ENCODE measurements at places on chromosomes 7 and 10.

- DNase-seq = no peak
Measured at GRCh38 chr10:108412323-108412722, 1247.8 kb upstream of the SORCS1 start.

DNA sequence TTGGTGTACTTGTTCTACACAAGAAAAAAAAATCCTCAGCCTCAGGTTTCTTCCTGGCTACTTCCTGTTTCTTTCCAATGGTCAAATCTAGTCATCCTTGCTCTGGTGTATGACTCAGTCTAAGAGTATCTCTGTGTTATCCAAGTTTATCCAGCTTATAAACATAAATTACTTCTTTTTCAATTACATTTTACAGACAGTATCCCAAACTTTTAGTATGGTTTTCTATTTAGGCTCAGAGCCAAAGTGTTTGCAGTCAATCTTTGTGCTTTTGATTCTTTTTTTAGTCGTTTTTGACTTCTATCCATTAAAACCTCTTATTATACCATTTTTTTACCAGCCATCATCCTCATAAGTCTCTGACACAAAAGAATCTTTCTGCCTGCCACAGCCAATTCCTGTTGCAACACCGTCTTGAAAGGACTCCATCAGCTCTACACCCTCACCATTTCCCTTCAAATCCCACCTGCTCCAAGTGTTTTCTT lies 294.6 kb downstream of the PTEN start:
- DNase-seq = no peak

- no peak for DNase-seq
Measured at GRCh38 chr7:42932811-42933591, 825 bp downstream of the MRPL32 start.

DNA sequence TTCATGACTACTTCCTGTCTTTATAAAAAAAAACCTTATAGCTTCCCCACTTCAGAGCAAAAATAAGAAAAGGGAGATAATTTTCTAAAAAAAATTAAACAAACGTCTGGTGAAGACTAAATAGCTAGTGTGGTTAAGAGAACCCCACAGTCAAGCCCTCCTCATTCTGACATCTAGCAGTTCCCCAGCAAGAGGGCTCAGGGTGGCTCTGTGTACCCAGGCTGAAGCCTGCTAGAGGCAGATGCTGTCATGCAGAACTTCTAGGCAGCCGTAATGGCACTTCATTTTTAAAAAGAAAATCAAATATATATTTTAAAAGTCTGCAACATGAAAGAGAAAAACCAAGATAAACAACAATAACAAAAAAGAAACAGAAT lies 223.1 kb upstream of the KLF14 start:
- DNase-seq = no peak

DNA sequence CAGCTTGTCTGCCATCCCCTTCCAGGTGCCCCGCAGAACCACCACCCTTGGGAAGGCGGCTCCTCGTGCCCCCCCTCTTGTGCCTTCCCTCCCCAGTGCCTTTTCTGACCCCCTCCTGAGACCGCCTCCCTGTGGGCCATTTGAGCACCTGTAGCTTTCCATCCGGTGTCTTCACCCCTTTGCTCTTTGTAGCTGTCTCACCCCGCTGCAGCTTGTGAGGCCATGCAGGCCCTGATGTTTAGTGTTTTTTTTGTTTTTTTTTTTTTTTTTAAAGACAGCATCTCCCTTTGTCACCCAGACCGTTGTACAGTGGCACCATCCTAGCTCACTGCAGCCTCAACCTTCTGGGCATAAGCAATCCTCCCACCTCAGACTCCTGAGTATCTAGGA lies 52.5 kb downstream of the CUX1 start:
- no peak for DNase-seq

- peak; percentile 37 for DNase-seq
Measured at GRCh38 chr10:60964257-60965235, 20.6 kb upstream of the RHOBTB1 start.

- no peak for DNase-seq
Measured at GRCh38 chr7:112529521-112529920, 48.7 kb downstream of the LSMEM1 start.

DNA sequence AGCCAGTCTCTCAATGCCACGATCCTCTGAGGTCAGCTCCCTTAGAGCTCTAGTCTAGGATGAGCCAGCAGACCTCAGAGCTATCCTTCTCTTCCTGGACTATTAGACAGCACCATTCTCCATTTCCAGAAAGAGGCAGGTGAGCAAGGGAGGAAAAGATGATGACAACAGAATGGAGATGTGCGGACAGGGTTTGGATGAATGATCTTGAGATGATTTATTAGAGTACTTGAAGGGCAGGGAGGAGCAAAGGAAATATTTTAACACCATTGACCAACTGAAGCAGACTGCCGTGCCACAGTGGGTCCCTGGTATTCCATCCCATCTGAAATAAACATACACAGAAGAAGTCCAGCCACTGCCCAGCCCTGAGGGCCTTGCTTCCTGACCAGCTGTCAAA lies 94.3 kb downstream of the CFAP58 start:
- DNase-seq = no peak

- no peak for DNase-seq
Measured at GRCh38 chr7:25481891-25482290, 253.6 kb upstream of the NPVF start.

- DNase-seq = no peak
Measured at GRCh38 chr7:31776616-31777015, 89.6 kb downstream of the PPP1R17 start.

DNA sequence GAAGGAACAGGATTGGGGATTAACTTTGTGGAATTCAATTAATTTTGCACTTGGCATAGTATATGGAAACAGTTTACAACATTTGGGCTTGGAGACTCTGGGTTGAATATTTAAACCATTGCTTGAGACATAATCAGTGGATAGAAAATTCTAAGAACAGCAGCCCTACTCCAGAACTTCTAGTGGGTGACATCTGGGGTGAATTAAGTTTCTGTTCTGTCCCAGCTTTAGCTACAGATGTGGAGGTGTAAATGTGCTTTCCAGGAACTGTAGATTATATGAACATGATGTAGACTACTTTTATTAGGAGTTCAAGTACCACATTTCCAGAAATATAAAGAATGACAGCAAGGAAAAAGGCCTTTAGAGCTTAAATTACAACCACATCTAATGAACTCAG lies 51.9 kb upstream of the SKAP2 start:
- no peak for DNase-seq

- DNase-seq = no peak
Measured at GRCh38 chr10:75071756-75072155, 39.7 kb upstream of the SAMD8 start.

DNA sequence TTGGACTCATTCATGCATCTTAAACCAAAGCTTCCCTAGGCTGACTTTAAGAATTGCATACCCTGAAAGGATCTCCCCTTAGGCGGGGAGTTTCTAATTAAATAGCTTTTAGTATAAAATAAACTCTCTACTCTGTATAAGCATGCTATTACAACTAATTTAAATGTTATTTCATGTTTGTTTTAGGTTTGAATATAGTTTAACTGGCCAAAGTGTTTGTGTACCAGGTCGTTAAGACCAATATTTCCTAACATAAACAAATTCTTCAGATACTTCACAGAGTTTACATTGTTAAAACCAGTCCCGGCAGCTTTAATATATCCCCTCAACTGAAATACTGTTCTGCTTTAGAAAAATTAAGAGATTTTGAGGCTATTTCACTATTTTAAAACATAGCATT lies 2.3 kb downstream of the GLI3 start:
- no peak for DNase-seq

DNA sequence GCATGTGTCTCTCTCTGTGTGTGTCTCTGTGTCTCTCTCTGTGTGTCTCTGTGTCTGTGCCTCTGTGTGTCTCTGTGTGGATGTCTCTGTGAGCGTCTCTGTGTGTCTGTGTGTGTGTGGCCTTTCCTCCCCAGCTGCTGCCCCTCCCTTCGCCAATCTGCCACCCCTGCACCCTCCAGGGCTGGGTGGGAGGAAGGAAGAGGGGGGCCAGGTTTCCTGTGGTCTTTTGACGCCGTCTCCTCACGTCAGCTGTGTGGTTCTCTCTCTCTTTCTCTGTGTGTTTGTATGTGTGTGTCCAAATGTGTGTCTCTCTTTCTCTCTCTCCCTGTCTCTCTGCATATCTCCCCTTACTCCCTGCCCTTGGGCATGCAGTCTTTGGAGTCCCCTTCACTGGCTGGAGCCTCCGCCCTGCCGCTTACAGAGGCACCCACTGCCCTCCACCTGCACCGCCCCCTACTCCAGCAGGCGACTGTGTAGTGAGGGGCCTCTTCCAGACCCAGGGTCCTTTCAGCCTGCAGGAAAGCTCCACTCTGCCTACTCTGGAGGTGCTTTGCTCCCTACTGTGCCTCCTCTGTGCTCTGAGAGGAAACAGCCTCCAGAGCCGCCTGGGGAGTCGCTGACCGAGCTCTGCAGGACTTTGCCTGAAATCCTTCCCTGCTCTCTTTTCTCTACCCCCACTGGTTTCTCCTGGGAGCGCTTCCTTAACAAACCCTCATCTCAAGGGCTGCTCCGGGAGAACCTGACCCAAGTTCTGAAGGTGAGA lies 44.2 kb upstream of the C10orf71 start:
- no peak for DNase-seq

DNA sequence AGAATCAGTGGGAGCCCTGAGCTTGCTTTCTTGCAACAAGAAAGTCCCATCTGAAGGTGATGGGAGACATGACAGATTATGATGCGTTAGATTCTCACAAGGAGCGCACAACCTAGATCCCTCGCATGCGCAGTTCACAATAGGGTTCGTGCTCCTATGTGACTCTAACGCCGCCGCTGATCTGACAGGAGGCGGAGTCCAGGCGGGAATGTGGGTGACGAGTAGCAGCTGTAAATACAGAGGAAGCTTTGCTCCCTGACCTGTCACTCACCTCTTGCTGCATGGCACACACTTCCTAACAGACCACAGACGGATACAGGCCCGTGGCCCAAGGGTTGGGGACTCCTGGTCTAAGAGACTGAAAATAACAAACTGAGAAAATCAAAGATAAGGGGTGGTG lies 1163.4 kb upstream of the AUTS2 start:
- no peak for DNase-seq

- no peak for DNase-seq
Measured at GRCh38 chr7:7438851-7439250, 96.8 kb downstream of the COL28A1 start.

GRCh38 chr7:134692344-134692705 lies 45.7 kb downstream of the BPGM start:
- no peak for DNase-seq

- DNase-seq = no peak
Measured at GRCh38 chr10:97685395-97685958, 1.6 kb downstream of the AVPI1 start.

DNA sequence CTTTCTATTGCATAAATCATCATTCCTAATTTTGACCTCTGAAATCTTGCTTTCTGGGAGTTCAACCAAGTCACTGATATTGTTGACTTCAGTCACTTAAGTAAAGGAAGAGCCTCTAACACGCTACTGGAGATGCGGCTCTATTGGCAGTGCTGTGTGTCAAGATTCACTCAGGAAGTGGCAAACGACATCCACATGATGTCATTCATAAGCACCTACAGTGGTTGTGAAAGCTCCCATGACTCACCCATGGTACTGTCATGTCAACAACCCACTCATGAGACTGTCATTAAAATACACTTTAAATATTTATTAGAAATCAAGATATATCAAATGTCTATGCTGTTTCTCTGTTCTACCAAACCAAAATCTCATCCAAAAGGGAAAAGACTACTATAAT lies 52.5 kb upstream of the LHFPL3 start:
- no peak for DNase-seq

- DNase-seq = no peak
Measured at GRCh38 chr10:2610946-2611345, 456.4 kb upstream of the PFKP start.

GRCh38 chr10:3955955-3956617 lies 171.1 kb upstream of the KLF6 start:
- no peak for DNase-seq

- DNase-seq = no peak
Measured at GRCh38 chr10:123854498-123854897, 37.1 kb downstream of the CPXM2 start.

GRCh38 chr10:18246967-18247366 lies 106.7 kb downstream of the CACNB2 start:
- no peak for DNase-seq

GRCh38 chr10:73768881-73769280 lies 13.0 kb upstream of the CHCHD1 start:
- DNase-seq = no peak

DNA sequence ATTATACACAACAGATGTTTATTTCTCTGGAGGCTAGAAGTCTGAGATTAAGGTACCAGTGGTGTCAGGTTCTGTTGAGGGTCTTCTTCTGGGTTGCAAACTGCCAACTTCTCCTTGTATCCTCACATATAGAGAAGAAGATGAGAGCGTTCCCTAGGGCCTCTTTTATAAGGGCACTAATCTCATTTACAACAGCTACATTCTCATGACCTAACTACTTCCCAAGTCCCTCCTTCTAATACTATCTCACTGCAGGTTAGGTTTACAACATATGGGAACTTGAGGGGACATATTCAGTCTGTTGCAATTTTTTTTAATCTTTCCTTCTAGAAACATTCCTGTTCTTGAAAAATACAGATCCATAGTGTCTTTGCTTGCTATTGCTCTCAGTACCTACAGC lies 18.3 kb upstream of the FAM3C start:
- no peak for DNase-seq

DNA sequence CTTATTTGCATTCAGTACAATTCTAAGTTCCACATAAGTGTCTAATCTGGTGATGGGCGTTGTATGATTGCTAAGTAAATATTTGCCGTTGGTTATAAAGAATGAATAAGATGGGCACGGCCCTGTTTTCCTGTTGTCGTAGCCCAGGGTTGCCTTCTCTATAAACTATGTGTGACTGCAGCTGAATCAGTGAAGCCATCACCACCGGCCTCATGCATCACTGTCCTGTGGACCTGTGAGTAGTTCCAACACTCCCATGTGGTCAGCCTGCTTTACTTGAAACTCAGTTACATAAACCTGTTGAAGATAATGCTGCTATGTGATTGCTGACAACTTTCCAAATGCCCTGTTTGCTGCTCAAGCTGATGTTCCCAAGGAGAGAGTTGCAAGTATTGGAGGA lies 21.6 kb upstream of the KLF6 start:
- no peak for DNase-seq

DNA sequence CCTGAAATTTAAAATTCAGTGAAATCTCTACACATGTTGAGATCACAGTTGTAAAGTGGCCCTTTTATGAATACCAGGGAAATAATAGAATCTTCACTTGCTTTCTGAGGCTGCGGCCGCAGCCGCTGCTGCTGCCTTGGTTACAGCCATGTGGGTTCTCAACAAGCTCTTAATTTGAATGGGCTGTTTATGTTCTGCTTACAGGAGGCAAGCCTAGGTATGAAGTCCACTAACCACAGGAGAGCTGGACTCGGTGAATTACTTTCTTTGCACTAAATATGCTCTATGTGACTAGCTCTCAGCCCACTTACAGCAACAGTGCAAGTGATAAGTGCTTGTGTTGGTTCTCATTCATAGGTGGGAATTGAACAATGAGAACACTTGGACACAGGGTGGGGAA lies 410.8 kb downstream of the SFMBT2 start:
- no peak for DNase-seq

- no peak for DNase-seq
Measured at GRCh38 chr10:17229016-17229716, 1.1 kb downstream of the VIM start.

- DNase-seq = no peak
Measured at GRCh38 chr7:22051886-22052673, 106.4 kb upstream of the CDCA7L start.
